ENCODE measurements at places on chromosomes 6 and 20.

GRCh38 chr6:154457046-154457713 is 53.3 kb downstream of the CNKSR3 start:
- no peak for DNase-seq

DNA sequence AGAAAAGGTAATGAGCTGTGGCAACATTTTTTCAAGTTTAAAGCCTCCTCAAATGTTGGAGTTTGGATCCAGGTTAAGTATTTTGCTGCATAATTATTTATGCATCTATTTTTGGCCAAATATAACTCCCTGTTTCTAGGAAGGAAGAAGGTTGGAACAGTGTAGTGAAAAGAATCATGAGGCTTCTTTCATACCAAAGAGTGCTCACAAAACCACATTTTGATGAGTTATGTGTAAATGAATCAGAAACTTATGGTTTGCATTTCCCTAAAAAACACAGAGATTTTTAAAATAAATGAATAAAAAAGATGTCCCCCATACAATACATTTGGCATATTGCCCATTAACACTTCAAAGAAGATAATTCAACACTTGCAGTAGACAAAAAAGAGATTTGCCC is 246.9 kb upstream of the PRDM1 start:
- no peak for DNase-seq

GRCh38 chr6:84422380-84422968 is 195.0 kb upstream of the CEP162 start:
- peak; percentile 82 for DNase-seq

GRCh38 chr20:50597406-50597969 is 87.3 kb downstream of the PTPN1 start:
- DNase-seq = no peak

GRCh38 chr6:89134723-89135122 is 11.1 kb upstream of the PM20D2 start:
- no peak for DNase-seq

GRCh38 chr6:34810017-34810882 is 18.4 kb downstream of the BLTP3A start:
- no peak for DNase-seq

All from neural crest cell (in vitro differentiated cells).